ENCODE measurements at places on chromosomes 1 and 21. TPM values are rescaled to one million over a fixed set of nuclear protein-coding genes. Genes with fewer than 3 reads are reported as not detected.

DNA sequence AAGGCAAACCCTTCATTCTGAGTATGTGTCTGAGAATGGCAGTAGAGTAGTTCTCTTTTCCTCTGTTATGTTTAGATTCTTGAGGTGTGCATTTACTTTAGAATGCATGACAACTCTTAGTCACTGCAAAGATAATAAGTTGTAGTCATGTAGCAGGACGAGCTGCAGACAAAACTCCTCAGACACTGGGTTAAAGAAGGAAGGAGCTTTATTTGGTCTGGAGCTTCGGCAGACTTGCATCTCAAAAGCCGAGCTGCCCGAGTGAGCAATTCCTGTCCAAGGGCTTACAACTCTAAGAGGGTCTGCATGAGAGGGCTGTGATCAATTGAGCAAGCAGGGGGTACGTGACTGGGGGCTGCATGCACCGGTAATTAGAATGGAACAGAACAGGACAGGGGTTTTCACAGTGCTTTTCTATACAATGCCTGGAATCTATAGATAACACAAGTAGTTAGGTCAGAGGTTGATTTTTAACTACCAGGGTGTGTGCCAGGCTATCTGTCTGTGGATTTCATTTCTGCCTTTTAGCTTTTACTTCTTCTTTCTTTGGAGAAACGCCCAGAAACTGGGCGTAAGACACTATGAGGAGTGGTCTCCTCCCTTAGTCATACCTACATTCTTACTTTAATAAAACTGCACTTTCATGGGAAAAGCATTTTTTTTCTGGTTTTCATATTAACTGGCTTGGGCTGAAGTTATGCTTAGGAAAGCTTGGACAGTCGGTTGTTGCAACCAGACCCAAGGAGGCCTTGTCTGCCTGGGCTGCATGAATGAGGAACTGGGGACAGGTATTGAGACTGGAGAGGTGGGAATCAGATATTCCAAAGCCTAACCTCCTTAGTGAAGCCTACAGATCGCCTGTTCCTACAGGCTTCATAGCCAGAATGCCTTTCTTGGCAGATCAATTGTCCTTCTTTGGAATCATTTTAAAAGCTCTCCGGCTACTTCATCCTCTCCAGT is 115.1 kb downstream of the RHOU start:
- DNase-seq, result no peak

- DNase-seq, result peak; percentile 54
These were observed 6.7 kb upstream of the IVL start for GRCh38 chr1:152901631-152902030.

Gene SLC44A3
- 11.8 TPM for total RNA-seq

Gene AUNIP
- total RNA-seq, result 1.4 TPM

GRCh38 chr1:238895911-238896310 is 490.5 kb upstream of the CHRM3 start:
- no peak for DNase-seq

Gene C1QA
- total RNA-seq, result 41.5 TPM

Gene DNAJC6
- 5.6 TPM for total RNA-seq

DNA sequence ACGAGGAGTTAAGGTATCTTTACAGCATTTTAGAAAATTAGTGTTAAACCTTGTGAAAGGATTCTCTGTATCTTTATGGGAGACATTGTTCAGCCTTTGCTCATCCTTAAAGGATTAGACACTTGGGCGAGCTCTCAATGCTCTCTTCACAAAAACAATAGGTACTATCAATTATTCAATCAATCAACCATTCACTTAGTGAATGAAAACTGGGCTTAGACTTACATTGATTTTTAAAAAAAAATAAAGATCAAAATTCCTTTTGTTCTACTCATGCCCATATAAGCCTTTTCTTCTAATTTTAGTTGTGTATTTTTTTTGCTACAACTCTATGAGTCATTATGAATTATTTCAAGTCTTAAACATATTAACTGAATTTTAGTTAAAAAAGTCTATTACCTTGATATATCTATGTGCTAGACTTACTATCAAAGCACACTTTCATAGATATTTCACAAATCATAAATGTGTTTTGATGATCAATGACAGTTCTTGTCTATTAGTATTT is 181.2 kb downstream of the DPYD start:
- DNase-seq, result no peak

Gene WDR64
- total RNA-seq, result not detected

GRCh38 chr1:220691053-220691684 is 1.0 kb downstream of the C1orf115 start:
- DNase-seq, result no peak

- no peak for DNase-seq
These were observed 348.7 kb downstream of the CHRM3 start for GRCh38 chr1:239735111-239735510.

- no peak for DNase-seq
These were observed 142.9 kb downstream of the TNFSF18 start for GRCh38 chr1:172907834-172908326.

GRCh38 chr1:207007352-207008033 is 25.1 kb downstream of the C1orf116 start:
- no peak for DNase-seq

GRCh38 chr1:18632218-18632588 is 1.6 kb downstream of the PAX7 start:
- DNase-seq, result no peak

Gene PTGER3
- total RNA-seq, result 36.0 TPM

DNA sequence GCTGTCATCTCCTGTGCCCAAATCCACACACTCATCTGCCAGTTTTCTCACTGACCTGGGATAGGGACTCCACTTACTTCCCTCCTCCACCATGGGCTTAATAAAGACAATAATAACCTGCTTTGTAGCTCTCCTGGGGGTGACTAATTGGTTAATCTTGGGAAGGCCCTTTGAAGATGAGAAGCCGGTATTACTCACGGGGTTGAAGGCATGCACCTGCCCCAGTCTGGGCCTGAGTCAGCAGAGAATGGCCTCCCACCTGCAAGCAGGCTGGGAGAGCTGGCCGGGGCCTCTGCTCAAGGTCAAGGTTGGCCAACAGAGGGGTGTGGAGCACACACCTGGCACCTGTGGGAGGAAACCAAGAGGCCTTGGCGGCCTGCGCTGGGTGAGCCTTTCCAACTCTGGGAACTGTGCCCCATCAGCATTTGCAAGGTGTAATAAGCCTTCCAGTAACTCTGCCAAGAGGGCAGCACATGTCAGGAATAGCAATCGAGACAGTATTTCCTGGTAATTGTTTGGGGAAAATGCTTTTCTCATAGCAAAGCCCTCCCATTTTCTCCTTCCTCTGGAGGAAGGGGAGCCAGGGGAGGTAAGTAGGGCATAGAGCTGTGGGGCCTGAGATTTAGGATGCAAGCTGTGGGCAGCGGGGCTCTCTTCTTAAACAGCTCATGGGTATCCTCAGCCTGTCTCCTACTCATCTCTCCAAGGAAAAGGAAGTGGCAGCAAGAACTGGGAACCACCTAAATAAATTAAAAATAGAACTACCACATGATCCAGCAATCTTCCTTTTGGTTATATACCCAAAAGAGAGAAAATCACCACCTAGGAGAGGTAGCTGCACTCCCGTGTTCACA is 49.0 kb downstream of the TOMM20 start:
- DNase-seq, result no peak

GRCh38 chr1:68907491-68907890 is 410.6 kb upstream of the DEPDC1 start:
- no peak for DNase-seq

DNA sequence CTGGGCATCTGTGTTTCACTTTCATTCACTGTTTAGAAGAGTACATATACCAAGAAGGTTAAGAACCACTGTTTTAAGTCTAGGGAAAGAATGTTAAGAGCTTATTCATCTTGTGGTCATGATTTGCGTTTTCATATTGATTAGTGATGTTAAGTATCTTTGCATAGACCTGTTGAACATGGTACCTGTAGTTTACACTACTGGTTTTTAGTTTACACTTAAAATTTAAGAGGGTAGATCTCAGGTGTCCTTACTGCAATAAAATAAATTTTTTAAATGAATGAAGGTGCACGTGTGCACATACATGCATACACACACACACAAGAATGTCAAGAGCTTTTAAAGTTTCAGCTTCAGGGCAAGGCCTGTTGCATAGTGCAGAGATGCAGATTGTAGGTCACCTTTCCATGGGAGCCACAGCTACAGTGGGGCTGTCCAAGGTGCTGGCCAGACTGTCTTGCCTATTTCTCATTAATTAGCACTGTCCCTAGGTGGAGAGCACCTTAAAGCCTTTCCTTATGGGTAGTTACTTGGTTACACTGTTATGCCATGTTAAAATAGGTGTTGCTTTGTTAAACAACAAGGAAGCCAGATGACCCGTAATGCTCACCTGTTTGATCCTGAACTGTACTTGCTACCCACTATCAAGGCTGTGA is 543.0 kb upstream of the DAB1 start:
- DNase-seq, result no peak

DNA sequence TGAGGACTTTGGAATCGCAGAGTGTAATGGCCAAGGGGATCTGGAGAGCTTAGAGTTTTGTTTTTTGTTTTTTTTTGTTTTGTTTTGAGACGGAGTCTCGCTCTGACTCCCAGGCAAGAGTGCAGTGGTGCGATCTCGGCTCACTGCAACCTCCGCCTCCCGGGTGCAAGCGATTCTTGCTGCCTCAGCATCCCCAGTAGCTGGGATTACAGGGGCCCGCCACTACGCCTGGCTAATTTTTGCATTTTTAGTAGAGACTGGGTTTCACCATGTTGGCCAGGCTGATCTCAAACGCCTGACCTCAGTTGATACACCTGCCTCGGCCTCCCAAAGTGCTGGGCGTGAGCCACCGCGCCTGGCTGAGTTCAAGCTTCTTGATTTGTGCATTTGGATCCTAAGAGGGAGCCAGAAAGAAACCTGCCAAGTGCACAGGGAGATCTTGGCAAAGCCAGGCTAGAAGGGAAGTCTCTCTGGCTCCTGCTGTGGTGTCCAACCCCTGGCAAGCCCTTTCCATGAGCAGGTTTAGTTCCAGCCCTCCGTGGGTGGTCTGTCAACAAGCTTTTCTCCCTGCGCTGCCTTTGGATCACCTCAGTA is 852 bp downstream of the FAAH start:
- no peak for DNase-seq

- DNase-seq, result peak; percentile 96
These were observed at the start of gene BCAS2 for GRCh38 chr1:114581335-114582287. TSS of gene BCAS2 (minus strand) at chr1:114581615. CDS start at chr1:114581591, 24 bp downstream.

DNA sequence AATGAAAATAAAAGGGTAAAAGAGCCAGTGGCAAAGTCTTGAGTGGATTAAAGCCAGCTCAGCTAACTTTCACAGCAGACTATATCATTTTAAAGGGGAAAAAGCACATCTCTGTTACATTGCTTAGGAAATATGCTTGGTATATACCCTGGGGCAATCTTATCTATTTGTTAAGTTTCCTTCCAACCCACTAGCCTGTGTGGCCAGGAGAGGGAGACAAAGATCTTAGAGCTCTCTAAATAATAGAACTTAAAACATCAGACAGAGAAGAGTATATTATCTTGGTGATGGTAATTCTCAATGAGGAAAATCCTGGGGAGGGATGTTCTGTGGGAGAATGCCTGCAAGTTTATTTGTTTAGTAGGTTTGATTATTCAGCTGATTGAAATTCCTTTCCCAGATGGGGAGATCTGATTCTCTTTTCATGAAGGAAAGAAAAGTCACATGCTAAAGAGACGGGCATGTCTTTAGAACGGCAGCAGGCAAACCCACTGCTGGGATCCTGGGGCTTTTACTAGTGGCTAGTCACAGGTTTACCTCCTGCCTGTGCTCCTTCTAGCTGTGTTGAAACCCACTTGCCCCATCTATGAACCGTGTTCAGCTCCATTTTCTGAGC is 3.6 kb downstream of the KCNE2 start:
- DNase-seq, result no peak

- DNase-seq, result no peak
These were observed 19.2 kb downstream of the TRPM2 start for GRCh38 chr21:44372616-44373015.
